Calu3 (cell line): ENCODE measurements at places on chromosomes 5 and 9. TPM values are rescaled to one million over a fixed set of nuclear protein-coding genes. Genes with fewer than 3 reads are reported as not detected.

DNA sequence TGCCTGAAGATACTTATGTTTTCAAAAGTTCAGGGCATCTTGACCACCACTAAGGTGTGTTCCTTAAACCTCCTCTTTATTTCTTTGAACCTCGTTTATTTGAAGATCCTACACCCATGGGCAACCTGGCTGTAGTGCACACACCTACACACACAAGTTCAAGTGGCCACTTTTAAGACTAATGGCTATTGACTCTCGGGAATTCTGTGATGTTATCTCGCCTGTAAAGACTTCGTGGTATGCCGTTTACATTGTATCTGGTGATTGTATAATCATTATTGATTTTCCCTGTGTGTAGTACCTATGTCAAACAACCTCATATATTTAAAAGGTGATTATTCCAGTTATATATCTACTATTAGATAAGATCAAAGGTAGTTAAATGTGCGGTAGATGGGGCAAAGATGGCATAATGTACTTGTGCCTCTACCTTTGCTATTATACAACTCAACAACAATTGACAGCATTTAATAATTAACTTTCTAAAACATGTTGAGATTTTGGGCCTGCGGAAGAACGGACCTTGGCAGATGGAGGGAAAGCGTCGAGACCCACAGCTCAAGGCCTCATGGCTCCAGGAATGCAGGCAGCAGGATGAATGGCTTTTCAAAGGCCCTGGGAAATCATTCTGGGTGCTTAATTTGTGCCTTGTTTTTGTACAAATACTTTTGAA is 51.4 kb upstream of the IRX2 start:
- no peak for DNase-seq

ROR2 gene
- total RNA-seq = not detected in 2 replicates

- no peak for DNase-seq
Observed at GRCh38 chr5:15526413-15526812, 26.4 kb downstream of the FBXL7 start.

- no peak for DNase-seq
Observed at GRCh38 chr9:104611213-104611612, 5.8 kb upstream of the OR13C2 start.

SPAG8 gene
- total RNA-seq = 0.97 and 1.2 TPM in 2 replicates

- DNase-seq = no peak
Observed at GRCh38 chr5:119363271-119363670, 7.5 kb downstream of the TNFAIP8 start.

GRCh38 chr9:18393340-18394130 is 80.4 kb upstream of the ADAMTSL1 start:
- peak; percentile 72 for DNase-seq

DNA sequence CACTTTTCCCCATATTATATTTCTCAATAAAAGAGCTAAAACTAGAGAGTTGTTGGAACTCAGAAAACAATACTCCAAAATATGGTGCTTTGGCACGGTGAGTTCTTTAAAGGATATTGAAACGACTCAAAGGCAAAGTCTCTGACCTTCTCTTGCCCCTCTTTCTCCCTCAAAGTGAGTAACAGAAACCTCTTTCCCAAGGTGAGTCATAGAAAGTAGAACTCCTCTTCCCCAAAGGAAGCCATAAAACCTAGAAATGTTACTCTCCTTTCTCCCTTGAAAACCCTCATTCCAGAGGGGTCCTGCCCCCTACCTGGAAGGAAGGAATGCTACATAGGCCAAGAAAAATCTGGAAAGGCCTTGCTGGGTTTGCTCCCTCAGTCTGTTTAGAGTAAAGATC is 47.5 kb downstream of the RAPGEF6 start:
- no peak for DNase-seq

- no peak for DNase-seq
Observed at GRCh38 chr5:78757269-78758053, 108.9 kb upstream of the LHFPL2 start.

DNA sequence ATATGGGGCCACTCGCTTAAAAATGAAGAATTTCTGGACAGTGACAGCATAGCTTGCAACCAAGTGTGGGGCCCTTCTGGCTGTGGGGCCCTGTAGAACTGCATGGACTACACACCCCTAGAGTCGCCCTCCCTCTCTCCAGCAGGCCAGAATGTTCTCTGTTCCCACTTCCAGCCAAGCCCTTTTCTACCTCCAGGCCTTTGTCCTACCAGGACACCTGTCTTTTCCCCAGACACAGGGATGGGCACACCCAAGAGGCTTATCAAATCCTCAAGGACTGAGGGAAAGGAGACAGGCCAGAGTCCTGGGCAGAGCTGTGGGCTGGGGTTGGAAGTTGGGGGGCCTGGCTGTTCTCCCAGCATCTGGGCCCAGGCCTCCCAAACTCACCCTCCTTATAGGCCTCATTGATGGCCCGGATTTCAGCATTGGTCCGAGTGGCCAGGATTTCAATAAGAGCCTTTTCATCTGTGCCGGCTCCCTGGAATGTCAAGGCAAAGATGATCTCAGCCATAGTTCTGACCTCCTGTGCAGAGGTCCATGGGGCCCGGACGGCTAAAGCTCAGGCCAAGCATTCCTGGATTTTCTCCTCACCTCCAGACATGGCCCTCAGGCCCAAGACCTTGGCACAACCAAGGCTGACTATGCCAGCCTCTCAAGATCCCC is 38.2 kb upstream of the TNIP1 start:
- no peak for DNase-seq

DNA sequence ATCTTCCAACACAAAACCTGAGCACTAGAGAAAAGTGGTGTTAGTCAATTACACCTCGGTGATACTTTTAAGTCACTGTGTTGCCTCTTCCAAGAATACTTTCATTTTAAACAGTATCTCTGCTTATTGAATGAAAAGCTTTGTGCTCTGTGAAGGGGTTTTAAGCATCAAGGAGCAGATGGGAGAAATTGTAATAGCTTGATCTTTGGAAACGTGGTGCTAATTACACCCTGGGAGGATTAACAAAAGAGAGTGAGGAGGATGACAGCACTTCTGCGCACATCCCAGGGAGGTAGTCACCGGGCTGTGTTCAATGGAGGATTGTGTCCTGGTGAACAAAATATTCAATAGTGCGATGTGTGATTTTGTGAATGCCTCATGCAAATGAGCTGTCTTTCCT is 477.4 kb upstream of the ADAMTS16 start:
- DNase-seq = no peak

BNIP1 gene
- 13.4 and 13.6 TPM in 2 replicates for total RNA-seq

GRCh38 chr5:8079056-8079455 is 210.1 kb downstream of the MTRR start:
- no peak for DNase-seq

- no peak for DNase-seq
Observed at GRCh38 chr9:126413391-126414068, 86.9 kb downstream of the MVB12B start.

DNA sequence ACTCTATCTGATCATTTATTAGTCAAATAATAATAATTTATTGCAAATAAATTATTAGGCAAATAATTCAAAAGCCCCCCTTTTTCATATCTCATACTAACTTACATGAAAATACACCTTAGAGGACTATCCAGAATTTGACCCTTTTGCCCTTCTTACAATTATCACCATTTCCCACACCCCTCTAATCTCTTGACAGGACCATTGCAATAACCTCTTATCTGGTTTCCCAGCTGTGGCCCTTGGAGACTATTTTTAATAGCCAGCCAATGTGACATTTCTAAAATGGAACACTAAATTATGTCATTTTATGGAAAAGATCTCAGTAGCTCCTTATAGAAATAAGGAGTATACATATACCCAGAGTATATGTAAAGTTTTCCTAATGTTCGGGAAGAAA is 588.4 kb upstream of the COX7C start:
- DNase-seq = no peak

SOHLH1 gene
- not detected in 2 replicates for total RNA-seq

- DNase-seq = no peak
Observed at GRCh38 chr9:116504893-116505480, 182.1 kb upstream of the TRIM32 start.

DNA sequence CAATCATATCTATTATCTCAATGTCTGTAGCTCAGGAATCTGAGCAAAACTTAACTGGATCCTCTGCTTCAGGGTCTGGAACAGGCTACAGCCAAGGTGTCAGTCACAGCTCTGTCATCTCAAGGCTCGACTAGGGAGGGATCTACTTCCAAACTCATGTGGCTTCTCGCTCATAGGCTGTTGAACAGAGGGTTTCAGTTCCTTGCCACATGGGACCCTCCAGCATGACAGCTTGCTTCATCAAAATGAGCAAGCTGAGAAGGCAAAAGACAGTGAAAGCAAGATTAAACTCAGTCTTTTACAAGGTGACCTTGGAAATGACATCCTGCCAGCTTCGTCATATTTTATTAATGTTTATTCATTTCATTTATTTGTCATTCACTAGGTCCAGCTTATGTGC is 111.7 kb downstream of the GADD45G start:
- DNase-seq = no peak

HTR1A gene
- total RNA-seq = not detected in 2 replicates

DNA sequence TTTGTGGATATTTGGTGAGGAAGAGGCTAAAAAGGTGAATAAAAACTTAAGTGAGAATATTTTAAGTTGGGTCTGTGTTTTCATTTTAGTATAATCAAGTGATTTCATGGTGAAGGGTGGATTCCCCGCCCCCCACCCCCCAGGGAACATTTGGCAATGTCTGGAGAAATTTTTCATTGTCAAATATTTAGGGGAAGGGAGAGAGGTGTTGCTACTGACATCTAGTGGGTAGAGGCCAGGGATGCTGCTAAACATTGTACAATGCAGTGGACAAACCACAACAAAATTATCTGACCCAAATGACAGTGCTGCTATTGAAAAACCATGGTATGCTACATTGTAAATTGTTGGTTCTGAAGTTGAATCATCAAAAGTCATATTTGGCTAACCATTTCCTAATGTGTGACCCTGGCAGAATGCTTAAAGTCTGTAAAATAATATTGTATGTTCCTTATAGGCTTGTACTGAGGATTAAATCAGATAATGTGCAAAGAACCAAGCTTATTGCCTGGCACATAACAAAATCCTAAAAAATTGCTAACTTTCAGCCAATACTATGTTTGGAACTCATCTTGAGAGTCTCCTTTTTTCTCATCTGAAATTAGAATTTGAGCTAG is 5.6 kb downstream of the C5orf24 start:
- DNase-seq = peak; percentile 33

GRCh38 chr9:92455217-92455616 is 27.1 kb downstream of the ASPN start:
- no peak for DNase-seq

- DNase-seq = no peak
Observed at GRCh38 chr5:132176521-132176945, 51.1 kb downstream of the P4HA2 start.

DNA sequence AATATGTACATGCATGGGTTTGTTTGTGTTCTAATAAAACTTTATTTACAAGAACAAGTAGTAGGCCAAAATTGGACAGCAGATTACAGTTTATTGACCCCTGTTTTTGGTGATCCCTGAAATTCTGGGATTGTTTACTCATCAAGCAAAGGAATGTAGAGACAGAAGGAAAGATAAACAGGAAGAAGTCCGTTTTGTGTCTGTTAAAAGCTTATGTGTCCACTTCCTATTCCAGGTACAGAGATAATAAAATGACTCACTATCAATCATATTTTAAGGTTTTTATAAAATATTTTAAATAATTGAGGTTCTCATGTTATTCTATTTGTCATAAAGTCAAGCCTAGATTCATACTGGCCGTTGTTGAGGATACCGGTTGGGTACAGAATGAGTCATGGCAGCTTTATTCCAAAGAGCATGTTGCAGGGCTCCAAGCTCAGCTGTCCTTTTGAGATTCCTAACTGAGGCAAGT is 214.9 kb upstream of the DAB2 start:
- no peak for DNase-seq

- DNase-seq = peak; percentile 8
Observed at GRCh38 chr9:117411547-117411946, 3.3 kb downstream of the ASTN2 start.

DNA sequence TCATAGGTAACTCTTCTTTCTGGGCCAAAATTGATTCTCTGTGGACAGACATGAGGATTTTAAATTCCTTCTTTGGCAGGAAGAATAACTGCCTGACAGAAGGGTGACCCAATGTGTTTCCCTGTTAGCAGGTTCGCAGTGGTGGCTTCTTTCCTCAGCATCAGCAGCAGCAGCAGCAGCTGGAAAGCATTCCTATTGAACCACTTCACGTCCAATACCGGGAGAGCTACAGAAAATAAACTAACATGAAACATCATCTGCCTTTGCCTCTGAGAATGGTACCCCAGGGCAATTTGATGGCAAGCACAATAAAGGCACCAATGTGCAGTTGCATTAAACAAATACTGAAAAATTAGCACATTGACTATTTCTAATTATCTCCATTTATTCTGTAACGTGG is 214.5 kb downstream of the TMEM167A start:
- no peak for DNase-seq

- DNase-seq = no peak
Observed at GRCh38 chr5:170860415-170860814, 1.4 kb upstream of the RANBP17 start.

DNA sequence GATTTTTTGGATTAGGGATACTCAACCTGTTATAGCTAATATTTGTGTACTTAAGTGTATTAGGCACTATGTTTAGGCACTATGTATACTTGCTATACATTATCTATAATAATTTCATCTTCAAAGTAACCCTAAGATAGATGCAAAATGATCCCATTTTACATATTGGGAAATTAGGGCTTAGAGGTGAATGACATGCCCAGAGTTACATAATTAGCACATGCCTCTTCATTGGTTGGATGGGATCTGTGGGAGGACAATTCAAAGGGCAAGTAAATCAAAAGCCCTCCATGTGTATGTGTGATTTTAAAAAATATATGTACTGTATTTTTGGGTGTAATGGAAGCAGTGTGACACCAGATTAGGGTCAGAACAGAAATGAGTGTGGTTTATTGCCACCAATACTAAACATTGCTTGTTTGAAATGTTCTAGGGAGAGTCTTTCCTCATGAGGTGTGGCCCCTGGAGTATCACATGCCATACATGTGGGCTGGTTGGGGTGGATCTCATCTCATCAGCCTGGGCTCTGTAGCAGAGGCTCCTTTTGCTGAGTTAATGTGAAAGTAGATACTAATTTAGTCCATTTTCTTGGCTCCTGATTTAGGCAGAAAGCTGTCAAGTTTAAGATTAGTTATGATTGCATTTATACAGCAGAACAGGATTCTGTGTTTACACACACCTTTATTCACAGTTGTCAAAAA is 5.5 kb downstream of the C9orf85 start:
- DNase-seq = no peak

- DNase-seq = no peak
Observed at GRCh38 chr5:131794586-131794985, 2.2 kb downstream of the FNIP1 start.

NUTM2G gene
- total RNA-seq = not detected in 2 replicates

PLAA gene
- 27.9 and 28.1 TPM in 2 replicates for total RNA-seq

SYK gene
- total RNA-seq = 14.8 and 16.3 TPM in 2 replicates

INSL4 gene
- 0.44 and 0.54 TPM in 2 replicates for total RNA-seq

- DNase-seq = no peak
Observed at GRCh38 chr5:1017691-1018455, 9.3 kb downstream of the NKD2 start.

DNA sequence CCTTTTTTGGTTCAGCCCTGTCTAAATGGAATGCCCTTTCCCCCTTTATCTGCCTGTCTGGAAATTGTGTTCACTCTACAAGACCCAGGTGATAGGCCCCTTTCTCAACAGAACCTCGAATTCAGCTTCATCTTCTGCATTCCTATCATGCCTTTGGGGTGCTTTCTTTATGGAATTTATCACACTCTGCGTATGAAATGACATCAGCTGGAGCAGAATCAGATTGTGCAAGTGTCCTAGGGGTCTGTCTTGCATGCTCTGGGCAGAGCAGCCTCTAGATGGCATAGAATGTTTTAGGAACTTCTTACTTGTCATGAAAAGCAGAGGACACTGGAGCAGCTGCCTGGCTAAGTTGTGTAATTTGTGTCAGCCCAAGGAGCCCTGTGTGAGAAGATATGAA is 84.9 kb downstream of the ISL1 start:
- DNase-seq = no peak
